CD4-positive, alpha-beta T cell treated with Interferon gamma for 1 hour (primary cell): ENCODE measurements at places on chromosomes 1 and 21.

GRCh38 chr1:119453021-119453420, 38.1 kb downstream of the HSD3B2 start:
- DNase-seq = no peak

DNA sequence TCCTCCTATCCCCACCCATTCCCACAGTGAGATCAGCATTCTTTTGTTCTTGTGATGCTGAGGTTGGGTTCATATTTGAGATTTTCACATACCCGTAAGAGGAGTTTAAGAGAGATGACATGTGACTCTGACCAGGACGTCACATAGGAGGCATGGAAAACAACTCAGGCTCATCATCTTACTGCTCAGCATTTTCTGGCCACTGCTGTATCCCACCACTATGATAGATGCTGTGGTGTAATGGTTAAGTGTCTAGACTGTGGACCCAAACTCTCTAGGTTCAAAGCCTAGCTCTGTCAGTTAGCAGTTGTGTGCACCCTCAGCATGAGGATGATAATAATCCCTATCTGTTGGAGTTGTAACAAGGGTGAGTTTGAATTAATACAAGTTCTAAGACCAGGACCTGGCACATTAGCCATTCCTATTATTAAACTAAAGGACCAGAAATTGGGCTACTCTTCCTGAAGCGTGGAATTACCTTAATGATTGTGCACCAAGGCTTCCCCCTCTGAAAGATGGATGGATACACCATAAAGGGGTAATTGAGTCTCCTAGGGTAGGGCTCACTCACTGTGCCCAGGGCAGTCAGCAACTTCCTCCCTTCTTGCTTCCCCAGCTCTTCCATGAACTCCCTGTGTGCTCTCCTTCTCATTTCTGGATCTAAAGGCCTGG, 40.9 kb downstream of the LGR6 start:
- no peak for DNase-seq

DNA sequence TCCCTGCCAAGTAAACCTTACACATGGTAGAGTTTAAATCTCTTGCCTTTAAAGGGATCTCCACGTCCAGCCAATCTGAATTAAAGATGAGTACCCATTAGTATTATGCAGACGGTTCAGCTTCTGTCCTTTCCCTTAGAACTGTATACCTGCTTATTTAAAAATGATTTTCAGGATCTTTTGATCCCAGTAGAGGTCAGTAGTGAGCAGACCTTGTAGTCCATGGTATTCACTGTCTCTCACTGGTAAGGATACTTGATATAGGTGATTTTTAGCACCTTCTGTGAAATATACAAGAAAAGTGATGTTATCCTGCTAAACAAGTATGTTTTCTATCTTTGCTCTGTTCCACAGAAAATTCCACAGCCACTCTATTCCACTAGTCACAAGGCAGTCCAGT, 1211.6 kb upstream of the ADGRL4 start:
- DNase-seq = no peak

GRCh38 chr1:27342391-27342777, 562 bp downstream of the SYTL1 start:
- DNase-seq = no peak

- peak; percentile 51 for DNase-seq
These were observed 77.1 kb downstream of the PIK3CD start for GRCh38 chr1:9728451-9729295.

GRCh38 chr1:185526344-185527307, 207.6 kb upstream of the HMCN1 start:
- no peak for DNase-seq

DNA sequence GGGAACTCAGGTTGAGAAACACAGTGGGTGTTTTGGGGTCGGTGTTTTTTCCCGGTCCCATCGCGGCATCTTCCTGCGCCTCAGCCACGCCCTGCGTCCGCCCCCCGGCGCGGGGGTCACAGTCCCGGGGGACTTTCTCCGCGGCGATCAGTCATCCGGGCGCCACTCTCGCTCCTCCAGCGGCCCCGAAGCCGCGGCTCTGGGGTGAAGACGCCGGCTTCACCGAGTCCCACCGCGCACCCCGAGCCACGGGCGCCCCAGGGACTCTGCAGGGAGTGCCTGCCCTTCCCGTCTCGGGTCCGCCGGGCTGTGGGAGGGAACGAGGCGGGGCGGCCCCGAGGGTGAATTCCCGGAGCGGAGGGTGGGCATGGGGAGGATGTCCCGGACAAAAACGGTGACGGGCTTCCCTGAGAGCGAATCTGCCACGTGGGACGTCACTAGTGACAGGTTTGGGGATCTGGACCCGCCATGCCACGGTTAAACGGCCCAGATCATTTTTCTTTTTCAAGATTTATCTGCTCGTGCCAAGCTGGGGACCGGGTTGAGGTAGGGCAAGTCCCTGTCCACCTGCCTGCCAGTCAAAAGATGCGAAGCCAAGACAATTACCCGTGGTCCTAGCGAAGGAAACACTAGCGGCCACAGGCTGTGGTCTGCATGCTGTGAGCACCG, 717 bp upstream of the BATF3 start:
- DNase-seq = peak; percentile 43

DNA sequence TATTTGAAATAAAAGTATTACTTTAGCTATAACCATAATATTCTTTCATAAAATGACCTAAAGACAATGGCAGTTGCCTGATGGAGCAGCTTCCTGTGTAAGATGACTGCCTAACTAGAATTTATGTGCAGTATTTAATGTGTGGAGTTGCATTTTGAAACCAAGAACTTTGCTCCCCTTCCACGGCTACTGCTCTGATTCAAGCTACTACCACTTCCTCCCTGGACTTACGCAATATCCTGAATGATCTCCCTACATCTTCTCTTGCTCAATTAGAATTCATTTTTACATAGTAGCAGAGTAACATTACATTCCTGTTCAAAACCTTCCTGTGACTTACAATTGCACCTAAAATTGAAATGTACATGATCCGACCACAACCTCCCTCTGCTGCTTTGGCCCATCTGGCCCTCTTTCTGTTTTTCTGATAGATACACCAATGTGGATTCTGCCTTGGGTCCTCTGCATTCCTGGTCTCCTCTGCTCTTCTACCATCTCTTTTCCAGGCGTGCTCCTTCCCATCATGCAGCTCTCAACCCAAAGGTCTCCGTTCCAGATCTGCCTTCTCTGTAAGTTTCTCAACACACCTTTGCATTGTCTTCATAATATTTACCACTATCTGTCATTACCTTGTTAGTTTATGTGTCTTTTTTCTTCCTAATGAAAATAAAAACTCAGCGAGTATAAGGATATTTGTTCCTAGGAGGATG, 47.4 kb upstream of the USP25 start:
- DNase-seq = peak; percentile 13

GRCh38 chr1:218785928-218786327, 387.8 kb upstream of the LYPLAL1 start:
- DNase-seq = no peak

GRCh38 chr1:163202833-163203451, at the start of gene RGS5:
Gene RGS5 (minus strand): TSS chr1:163202916. CDS start chr1:163202835, 81 bp downstream.
- DNase-seq = no peak

DNA sequence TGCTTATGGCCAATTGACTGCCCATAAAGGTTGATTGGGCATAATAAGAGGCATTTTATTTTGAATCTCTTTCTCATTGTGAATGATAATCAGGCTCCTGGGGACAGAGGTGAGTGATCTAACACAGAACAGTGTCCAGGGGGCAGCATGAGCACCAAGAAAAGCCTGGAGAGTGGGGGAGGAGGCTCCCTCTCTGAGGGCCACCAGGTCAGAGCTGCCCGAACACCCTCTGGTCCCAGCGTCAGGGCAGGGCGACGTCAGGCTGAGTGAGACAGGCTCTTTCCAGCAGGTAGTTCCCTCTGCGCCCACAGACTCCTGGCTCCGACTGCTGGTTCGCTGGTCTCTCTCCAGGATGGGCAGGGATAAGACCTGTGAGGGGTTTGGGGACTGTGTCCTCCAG, 250.2 kb upstream of the C1orf174 start:
- no peak for DNase-seq

GRCh38 chr1:240234485-240235210, 143.0 kb downstream of the FMN2 start:
- no peak for DNase-seq

- no peak for DNase-seq
These were observed 99.5 kb downstream of the FGGY start for GRCh38 chr1:59396387-59396786.

DNA sequence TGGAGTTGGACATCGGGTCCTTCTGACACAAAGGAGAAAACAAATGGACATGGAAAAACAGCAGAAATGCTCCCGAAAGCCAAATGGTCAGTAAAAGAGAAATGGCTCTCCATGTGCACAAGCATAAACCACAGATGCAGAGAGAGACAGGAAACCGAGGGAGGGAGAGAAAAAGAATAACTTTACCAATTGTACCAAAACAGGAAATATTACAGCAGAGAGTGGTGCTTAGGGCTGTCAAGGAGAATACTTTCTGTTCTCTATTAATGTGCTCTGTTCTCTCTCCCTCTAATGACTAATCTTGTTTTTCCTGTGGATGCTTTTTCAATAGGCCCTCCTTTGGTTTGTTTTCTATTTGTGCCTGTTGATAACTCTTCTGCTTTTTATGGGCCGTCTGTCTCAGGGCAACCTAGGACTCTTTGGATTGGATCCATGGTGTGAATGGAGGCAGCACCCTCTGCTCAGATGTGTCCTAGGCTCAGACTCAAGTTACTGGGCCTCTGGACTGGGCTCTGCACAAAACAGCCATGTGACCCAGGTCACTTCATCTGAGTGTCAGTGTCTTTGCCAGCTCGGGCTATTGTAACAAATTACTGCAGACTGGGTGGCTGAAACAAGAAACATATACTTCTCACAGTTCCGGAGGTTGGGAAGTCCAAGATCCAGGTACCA, 663.0 kb downstream of the NPHP4 start:
- no peak for DNase-seq

DNA sequence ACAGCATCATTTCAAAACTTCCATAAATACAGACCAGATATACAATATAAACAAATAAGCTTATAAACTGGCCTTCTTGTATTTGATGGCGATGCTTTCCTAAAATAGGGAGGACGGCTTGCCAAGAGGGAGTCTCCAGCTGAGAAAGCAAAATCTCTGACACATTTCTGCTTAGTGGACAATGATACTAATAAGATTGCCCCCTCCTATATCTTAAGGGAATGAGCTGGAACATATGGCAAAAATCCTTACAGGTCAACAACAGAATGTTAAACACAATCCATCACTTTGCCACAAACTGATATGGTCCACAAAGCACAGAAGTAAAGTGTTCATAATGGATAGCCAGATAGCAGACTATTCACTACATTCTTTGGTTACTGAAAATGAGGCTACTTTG, 7.1 kb upstream of the GADD45A start:
- no peak for DNase-seq

DNA sequence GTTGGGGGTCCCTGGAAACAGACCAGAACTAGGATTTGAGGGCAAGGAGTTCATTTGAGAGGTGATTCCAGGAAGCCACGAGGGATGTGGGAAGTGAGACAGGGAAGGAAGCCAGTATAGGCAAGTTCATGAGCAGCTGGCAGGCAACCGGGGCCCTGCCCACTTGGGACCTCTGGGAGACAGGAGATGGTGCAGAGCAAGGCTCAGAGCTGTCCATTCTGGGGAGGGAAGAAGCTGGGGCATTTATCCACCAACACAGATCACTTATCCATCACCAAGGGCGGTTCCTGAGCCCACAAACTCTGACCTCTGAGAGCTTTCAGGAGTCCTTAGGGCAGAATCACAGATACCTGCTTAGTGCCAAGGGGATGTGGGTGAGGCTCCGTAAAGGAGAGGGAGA, 16.8 kb downstream of the EDN2 start:
- no peak for DNase-seq

GRCh38 chr21:44792702-44793591, 8.7 kb downstream of the UBE2G2 start:
- peak; percentile 56 for DNase-seq

- no peak for DNase-seq
These were observed 1.3 kb upstream of the MYOC start for GRCh38 chr1:171653796-171654195.

DNA sequence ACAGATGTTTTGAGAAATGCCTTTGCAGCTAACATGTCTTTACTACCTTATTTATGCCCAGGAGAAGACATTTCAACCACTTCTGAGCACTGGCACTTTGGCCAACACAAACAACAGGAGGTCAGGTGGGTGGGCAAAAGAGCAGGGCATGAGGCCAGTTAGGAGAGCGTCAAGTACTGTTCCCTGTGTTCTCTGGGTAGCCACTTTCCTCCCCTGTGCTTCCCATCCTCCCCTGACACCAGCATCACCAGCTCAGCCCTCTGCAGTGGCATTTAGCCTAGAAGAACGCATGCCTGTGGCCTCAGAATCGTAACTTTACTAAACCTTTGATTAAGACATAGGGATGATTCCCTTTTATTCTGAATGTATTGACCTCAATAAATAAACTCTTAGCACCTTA, 18.3 kb downstream of the BTG2 start:
- no peak for DNase-seq

DNA sequence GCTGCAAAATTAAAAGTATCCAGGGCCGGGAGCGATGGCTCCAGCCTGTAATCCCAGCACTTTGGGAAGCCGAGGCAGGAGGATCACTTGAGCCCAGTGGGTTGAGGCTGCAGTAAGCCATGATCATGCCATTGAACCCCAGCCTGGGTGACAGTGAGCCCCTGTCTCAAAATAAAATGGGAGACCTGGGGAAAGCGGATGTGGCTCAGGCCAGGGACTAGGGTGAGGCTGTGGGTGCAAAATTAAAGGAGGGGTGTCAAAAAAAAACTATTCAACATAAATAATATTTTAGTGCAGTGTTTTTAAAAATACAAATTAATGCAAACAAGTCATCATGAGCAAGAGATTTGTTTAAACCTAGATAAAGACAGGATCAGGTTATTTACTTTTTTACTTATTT, 100.1 kb upstream of the SLC45A1 start:
- DNase-seq = no peak

DNA sequence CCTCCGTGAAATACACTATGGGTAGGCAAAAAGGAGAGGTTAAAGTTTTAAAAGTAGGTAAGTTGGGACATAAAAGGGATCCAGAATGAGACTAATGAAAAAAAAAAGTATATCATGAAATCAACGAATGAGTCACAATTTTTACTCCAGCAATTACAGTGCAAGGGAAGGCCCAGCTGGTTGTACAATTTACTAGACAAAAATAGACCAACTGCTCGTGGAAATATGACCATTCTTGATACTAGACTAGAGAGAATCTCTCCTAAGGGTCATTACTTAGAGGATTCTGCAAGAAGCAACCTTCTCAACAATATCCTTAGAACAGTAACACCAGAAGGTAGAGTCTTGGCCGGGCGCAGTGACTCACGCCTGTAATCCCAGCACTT, 55.1 kb upstream of the EFHD2 start:
- DNase-seq = no peak
